Iris pigment epithelial cell (primary cell): ENCODE measurements at places on chromosomes 13 and 19.

DNA sequence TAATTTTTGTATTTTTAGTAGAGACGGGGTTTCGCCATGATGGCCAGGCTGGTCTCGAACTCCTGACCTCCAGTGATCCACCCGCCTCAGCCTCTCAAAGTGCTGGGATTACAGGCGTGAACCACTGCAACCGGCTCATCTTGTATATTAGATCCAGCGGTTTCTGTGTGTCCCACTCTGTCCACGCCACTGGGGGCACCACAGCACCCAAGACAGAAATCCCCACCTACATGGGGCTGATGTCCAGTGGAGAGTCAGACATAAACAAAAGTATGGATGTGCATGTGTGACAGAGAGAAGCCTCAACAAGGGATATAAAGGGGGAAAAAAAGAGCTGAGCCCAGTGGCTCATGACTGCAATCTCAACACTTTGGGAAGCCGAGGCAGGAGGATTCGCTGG, 65.8 kb upstream of the ADGRE5 start:
- DNase-seq, result no peak

- peak; percentile 72 for DNase-seq
These were observed 8.1 kb downstream of the PTGIR start for GRCh38 chr19:46616631-46617322.

DNA sequence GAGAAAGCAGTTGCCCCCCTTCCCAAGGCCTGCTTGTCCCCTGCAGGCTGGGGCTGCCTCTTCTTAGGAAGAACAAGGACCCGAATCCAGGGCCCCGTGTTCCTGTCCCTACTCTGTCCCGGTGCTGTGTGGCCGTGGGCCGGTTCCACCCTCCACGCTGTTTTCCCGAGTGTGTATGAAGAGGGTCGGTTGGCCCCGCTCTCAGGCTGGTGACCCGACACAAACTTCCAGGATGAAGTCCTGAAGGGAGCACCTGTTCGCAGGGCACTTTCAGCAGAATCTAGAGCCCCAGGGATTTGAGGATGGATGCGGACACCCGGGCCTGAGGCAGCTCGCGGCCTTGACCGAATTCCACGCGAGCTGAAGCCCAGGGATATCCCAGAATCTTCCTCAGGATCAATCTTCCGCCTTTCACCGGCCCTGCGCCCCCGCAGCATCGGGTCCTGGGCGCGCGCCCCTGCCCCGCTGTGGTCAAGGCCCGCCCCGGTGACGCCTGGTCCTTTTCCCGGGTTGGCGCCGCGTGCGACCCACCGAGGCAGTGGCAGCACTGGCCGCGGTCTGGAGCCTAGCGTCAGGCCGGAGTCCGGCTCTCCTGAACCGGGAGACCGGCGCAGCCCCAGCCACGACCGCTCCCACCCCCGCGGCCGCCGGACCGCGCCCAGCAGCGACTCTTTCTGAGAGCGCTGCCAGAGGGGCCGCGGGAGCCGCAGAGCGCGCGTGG, 528 bp upstream of the CHST8 start:
- DNase-seq, result peak; percentile 3

- no peak for DNase-seq
These were observed 142.3 kb upstream of the EDNRB start for GRCh38 chr13:78060966-78061365.

- DNase-seq, result peak; percentile 69
These were observed 22.2 kb downstream of the SIGLEC5 start for GRCh38 chr19:51607920-51608562.

GRCh38 chr19:5133986-5134595, 165.2 kb downstream of the KDM4B start:
- no peak for DNase-seq

GRCh38 chr19:34480971-34481841, at the start of gene WTIP:
Gene WTIP, plus strand, starts transcription at chr19:34481758. Its CDS starts 217 bp downstream, at chr19:34481975.
- DNase-seq, result peak; percentile 87

DNA sequence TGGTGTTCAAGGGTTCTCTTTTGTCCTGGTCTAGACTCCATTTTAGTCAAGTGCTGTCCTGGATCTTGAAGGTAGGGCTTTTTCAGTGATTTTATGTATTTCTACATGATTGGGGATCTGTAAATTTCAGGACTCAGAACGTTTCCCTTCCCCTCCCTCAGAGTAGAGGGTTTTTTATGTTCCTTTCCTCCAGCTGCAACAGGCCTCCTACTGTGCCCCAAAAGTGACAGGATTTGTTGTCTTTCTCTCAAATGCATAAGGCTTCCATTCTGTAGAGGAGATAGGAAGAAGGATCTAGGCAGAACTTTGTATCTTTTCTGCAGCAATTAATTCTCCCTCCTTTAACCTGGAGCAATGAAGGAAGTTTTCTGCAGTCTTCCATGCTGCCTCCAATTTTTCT, 251.3 kb downstream of the MAB21L1 start:
- no peak for DNase-seq

DNA sequence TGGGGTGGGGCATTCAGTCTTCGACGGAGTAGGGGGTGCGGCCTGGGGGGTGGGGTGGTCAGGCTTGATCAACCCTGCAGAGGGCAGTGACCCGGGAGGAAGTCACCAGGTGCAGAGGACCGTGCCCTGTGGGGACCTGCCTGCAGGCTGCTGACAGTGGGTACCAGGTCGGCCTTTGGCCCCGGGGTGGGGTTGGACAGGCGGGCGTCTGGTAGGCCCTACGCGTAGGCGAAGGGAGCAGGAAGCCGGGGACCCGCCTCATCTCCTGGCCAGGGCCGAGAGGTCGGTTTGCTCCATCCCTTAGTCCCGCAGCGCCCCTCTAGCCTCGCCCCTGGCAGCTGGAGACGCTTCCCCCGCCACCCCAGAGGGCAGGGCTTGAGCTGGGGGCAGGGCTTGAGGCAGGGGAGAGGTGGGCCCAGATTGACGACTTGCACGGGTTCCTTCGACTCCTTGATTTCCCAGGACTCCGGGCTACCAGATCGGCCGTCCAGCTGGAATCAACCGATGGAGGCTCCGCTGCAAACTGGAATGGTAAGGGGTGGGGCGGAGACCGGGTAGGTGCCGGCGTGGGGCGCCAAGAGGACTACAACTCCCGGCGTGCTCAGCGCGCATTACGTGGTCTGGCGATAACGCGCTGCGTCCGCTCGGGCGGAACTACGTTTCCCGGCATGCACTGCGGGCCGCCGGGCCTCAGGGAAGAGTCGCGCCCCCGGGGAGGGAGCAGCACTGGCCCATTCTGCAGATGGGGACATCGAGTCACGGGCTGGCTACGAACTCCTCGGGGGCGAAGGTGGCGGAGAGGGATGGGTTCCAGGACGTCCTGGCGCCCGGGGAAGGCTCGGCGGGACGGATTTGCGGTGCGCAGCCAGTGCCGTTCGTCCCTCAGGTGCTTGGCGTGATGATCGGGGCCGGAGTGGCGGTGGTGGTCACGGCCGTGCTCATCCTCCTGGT, at the start of gene PNPLA6:
PNPLA6 (plus strand) TSS at position 671 of the 951 bp plus-strand sequence; CDS start at position 743, 72 bp downstream.
- peak; percentile 95 for DNase-seq

GRCh38 chr13:103031332-103031873, 34.8 kb downstream of the SLC10A2 start:
- DNase-seq, result no peak

DNA sequence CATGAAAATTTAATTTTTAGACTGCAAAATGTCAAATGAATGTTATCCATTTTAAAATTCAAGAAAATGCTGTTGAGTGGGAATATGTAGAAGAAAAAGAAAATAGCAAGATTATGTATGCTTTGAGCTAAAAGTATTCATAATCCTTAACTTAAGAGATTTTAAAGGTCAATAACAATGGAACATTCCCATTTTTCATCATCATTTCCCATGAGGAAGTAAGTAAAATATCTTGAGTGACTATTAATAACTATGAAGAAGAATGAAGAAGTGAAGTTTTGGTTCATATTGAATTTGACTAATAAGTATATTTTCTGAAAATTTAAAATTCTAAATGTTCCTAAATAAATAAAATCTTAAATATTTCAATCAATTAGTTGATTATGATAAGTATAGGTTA, 273.4 kb downstream of the DACH1 start:
- DNase-seq, result no peak

DNA sequence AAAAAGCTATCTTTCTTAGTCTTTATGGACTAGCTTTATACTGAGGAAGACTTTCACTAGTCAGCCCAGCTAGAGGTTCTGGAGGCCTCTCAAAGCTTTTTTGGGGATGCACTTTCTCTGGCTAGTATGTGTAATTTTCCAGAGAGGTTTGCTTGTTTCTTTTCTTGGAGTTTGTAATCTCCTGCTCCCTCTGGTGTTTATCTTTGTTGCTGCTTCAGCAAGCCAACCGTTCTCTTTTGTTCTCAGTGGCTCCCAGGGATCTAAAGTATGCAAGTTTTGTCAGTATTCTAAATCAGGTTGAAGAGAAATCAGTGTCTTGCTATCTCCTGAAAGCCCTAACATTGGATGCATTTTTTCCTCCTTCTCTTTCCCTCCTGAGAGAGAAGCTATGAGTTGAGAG, 121.1 kb upstream of the MYO16 start:
- peak; percentile 65 for DNase-seq

- DNase-seq, result no peak
These were observed 41.2 kb downstream of the SHISA2 start for GRCh38 chr13:26010487-26011207.

GRCh38 chr19:10601999-10602329, 14.9 kb upstream of the AP1M2 start:
- no peak for DNase-seq

DNA sequence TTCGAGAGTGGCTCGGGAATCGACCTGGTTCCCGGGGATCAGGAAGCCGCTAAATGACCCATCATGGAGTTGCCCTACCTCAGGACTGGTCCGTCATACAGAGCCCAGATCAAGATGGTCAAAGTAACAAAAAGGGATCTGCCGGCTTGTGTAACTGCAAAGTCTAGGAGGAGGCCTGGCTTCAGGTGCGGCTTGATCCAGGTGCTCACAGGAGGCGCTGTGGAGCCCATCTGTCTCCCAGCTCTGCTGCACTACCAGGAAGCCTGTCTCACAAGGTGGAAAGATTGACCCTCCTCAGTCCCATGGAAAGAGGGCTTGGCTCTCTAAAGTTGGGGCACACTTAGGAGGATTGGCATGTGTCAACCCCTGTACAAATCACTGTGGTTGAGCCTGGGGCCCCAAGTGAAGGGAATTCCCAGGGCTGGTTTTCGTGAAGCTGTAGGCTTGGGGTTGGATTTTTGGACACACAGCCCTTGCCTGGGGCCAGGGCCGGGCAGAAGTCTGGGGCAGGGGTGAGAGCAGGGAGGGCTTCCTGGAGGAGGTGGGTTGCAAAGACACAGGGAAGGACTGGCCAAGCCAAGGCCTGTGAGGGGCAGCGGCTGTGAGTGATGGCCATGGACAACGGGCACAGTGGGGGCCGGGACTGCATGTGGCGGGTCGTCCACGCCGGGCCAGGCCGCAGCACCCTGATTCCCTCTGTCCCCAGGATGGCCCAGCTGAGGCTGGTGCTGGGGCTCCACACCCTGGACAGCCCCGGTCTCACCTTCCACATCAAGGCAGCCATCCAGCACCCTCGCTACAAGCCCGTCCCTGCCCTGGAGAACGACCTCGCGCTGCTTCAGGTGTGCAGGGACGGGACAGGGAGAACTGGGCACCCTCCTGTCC, 4.2 kb downstream of the GZMM start:
- no peak for DNase-seq

DNA sequence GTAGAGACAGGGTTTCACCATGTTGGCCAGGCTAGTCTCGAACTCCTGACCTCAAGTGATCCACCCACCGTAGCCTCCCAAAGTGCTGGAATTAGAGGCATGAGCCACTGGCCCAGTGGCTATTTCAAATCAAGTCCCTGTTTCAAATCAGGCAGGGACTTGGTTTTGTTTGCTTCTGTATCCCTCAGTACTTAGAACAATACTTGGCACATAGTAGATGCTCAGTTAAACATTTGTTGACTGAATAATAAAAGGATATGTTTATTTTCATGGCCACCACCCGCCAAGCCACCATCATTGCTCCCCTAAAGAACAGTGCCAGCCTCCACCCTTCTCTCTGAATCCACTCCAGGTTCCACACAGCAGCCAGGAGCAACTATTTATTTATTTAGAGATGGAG, 4.2 kb downstream of the RPS28 start:
- DNase-seq, result no peak

- DNase-seq, result no peak
These were observed 23.8 kb downstream of the ONECUT3 start for GRCh38 chr19:1777149-1777548.

DNA sequence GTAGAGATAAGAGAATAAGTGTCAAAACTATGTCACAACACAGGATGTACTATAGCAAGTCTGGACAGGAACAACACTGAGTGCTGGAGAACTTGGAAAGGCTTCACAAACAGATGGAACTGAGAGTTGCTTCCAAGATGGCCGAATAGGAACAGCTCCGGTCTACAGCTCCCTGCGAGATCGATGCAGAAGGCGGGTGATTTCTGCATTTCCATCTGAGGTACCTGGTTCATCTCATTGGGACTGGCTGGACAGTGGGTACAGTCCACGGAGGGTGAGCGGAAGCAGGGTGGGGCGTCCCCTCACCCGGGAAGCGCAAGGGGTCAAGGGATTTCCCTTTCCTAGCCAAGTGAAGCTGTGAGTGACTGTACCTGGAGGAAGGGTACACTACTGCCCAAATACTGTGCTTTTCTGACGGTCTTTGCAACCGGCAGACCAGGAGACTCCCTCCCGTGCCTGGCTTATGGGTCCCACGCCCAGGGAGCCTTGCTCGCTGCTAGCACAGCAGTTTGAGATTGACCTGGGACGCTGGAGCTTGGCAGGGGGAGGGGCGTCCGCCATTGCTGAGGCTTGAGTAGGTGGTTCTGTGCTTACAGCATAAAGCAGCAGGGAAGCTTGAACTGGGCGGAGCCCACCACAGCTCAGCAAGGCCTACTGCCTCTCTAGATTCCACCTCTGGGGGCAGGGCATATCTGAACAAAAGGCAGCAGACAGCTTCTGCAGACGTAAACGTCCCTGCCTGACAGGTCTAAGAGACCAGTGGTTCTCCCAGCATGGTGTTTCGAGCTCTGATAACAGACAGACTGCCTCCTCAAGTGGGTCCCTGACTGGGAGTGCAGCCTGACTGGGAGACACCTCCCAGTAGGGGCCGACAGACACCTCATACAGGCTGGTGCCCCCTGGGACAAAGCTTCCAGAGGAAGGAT, 46.0 kb downstream of the USP12 start:
- no peak for DNase-seq

GRCh38 chr13:66563076-66563475, 667.1 kb downstream of the PCDH9 start:
- peak; percentile 15 for DNase-seq

DNA sequence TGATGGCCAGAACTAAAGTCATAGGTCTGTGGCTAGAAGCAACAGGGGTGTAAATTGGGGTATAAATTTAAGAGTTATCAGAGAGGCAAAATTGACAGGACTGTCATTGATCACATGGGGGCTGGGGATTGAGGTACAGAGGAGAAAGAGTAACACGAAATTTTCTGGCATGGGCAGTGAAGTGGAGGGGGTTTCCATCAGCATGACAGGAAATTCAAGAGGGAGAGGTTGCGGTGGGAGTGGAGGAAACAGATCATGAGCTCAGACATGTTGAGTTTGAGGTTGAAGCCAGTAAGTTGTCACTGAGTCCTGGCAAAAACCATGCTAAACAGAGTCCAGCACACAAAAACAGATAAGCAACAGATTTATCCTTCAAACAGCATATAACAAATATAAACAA, 192.1 kb upstream of the TSC22D1 start:
- DNase-seq, result no peak
